ENCODE measurements at places on chromosomes 11 and 22. TPM values are rescaled to one million over a fixed set of nuclear protein-coding genes. Genes with fewer than 3 reads are reported as not detected.

The AIFM3 gene
- 1.4 TPM for total RNA-seq

The TCN2 gene
- total RNA-seq: 30.0 TPM

The OR51F2 gene
- not detected for total RNA-seq

The CPSF7 gene
- total RNA-seq: 96.7 TPM

The APOL3 gene
- total RNA-seq: not detected

The TMPRSS13 gene
- 0.29 TPM for total RNA-seq

The ESAM gene
- total RNA-seq: not detected

The CHRDL2 gene
- 0.48 TPM for total RNA-seq

The CBLIF gene
- not detected for total RNA-seq

The ADAMTS15 gene
- total RNA-seq: 4.9 TPM

The ZBTB16 gene
- 0.25 TPM for total RNA-seq

The RAB38 gene
- 16.0 TPM for total RNA-seq

All from H1 (cell line).